ENCODE measurements at places on chromosomes 2 and 18. TPM values are rescaled to one million over a fixed set of nuclear protein-coding genes. Genes with fewer than 3 reads are reported as not detected.

The GPR55 gene
- total RNA-seq, result 0.38 TPM

The ALPI gene
- total RNA-seq, result not detected

The VWA3B gene
- total RNA-seq, result not detected

The EIF2B4 gene
- total RNA-seq, result 52.0 TPM

The CYBRD1 gene
- total RNA-seq, result 4.7 TPM

GRCh38 chr2:14219306-14219705 is 413.2 kb upstream of the LRATD1 start:
- no peak for DNase-seq

GRCh38 chr2:148110184-148110583 is 89.3 kb downstream of the MBD5 start:
- no peak for DNase-seq

DNA sequence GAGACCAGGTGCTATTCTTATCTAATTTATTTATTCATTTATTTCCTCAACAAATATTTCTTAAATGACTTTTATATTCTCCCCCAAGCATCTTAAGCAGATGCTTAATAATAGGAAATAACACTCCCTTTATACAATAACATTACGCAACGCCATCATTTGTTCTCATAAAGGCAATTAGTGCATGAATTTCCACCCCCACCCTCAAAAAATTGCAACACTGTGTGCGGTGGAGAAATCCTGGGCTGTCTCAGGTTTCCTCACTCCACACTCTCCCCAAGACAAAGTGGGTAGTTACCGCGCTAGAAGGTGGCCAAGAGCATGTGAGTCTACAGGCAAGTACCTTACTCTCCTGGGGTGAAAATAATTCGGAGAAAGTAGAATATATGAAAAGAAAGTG is 37.0 kb upstream of the CTDP1 start:
- DNase-seq, result no peak

DNA sequence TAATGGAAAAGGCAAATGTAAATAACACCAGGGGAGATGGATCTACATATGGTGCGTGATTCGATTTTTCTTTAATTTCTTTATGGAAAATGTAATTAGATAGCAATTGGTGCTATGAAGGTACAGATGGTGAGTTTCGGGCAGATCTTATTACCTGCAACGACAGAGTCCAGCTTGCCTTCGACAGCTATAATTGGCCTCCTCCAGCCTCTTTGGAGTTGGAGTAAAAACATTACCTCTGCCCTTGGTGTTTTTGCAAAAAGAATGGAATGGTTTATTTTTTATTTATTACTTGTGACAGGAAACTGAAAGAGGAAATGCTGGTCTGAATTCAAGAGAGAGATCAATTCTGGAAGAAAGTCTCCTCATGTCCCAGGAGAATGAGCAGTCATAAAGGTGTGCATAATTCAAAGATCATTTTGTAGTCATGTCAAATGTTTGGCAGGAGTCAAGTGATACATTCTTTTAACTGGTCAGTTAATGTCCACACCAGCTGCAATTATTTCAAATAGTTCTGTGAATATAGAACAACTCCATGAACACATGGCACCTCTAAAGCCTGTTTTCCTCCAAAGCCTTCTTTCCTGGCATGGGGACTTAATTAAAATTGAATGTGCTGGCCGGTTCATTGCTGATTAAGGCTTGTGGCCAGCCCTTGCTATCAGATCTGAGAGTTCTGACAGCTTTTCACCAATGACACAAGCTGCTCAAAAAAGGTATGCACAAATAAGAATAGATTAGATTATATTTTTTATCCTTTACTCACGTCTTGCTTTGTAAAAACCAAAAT is 46.9 kb upstream of the KCNH7 start:
- no peak for DNase-seq

DNA sequence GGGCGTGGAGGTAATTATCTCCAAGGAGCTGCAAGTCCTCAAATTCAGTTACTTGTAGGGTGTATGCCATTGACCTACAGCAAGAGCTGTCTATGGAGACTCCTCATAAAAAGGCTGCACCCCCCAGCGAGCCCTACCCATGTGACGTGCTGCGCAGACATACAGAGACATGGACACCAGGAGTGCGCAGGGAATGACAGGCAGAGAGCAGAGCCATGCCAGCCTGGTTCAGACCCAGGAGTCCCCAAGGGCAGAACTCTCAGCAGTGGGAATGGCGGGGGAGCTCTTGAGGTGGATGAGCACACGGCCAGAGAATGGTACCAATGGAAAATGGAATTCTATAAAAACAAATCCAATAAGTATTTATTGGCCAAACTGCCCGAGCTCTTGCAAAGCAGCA is 310.1 kb downstream of the MYCN start:
- DNase-seq, result no peak

DNA sequence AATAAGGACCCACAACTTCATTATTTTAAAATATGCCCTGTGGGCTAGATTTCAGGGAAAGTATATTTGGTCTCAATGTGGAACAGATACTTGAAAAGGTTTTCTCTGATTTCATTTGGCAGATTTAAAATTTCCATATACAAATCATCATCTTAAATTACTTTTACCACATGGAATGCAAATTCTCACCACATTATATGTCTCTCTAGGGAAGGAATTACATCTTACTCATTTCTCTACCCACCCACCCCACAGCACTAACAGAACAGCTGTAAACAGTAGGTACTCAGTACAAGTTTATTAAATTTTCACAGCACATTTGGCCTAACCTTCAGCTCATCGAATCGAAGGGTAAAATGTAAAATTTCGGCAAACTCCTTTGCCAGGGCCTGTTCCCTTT is 104.0 kb downstream of the CYRIA start:
- DNase-seq, result no peak

- no peak for DNase-seq
These were observed 31.0 kb upstream of the GREB1 start for GRCh38 chr2:11502740-11503292.

GRCh38 chr2:69456950-69457445 is 19.8 kb upstream of the NFU1 start:
- no peak for DNase-seq

DNA sequence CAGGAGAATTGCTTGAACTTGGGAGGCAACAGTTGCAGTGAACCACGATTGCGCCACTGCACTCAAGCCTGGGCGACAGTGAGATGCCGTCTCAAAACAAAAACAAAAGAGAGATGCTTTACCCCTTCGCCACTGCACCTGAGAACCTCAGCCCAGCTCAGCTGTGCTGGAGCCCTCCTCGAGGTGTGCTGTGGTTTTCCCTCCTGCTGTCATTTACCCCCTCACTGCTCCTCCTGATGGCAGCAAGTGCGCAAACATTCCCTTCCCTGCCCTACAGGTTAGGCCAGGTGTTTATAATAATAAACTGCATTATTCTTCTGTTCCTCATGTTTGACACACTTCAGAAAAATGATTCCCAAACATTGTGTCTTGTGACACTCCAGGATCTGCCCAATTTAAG is 8.4 kb downstream of the FBXO36 start:
- no peak for DNase-seq

- DNase-seq, result no peak
These were observed 43.4 kb upstream of the MTCL1 start for GRCh38 chr18:8661754-8662559.

- DNase-seq, result no peak
These were observed 53.7 kb downstream of the EMX1 start for GRCh38 chr2:72971036-72971435.

- no peak for DNase-seq
These were observed 22.6 kb upstream of the CHN1 start for GRCh38 chr2:175027755-175028154.

DNA sequence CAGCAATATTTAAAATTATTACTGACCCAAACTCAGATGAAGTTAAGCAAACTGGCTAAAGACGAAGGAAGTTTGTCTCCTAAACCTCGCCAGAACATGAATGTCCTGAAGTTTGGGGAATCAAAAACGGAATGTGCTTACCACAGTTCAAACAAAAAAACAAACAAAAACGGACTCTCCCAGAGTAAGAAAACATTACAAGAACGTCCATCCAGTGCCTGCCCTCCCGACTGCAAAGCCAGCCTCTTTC is 1.1 kb downstream of the KANSL1L start:
- no peak for DNase-seq

- DNase-seq, result no peak
These were observed 130.2 kb upstream of the NXPH2 start for GRCh38 chr2:138910427-138910826.

DNA sequence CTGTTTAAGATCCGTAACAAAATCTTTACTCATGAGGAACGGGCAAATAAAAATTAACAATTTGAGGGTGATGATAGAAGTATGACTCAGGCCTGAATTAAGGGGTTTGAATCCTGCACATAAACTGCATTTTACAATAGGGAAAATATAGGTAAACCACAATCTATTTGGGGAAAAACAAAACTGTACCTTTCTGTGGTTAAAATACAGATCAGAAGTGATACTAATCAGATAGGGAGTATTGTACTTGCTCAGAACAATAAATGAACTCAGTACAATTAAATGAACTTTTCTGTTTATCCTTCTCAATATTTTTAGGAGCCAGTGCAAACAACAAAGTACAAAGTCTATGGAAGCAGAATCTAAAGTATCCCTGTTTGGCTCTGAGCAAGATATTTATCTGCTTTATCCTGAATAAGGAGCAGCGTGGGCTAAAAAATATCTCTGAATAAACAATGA is 287.3 kb downstream of the ZNF385B start:
- no peak for DNase-seq

- DNase-seq, result no peak
These were observed 69.5 kb upstream of the SPTBN1 start for GRCh38 chr2:54386585-54386984.

GRCh38 chr2:223894009-223894408 is 51.1 kb downstream of the WDFY1 start:
- no peak for DNase-seq

GRCh38 chr18:44537526-44537925 is 143.2 kb upstream of the SETBP1 start:
- DNase-seq, result no peak

DNA sequence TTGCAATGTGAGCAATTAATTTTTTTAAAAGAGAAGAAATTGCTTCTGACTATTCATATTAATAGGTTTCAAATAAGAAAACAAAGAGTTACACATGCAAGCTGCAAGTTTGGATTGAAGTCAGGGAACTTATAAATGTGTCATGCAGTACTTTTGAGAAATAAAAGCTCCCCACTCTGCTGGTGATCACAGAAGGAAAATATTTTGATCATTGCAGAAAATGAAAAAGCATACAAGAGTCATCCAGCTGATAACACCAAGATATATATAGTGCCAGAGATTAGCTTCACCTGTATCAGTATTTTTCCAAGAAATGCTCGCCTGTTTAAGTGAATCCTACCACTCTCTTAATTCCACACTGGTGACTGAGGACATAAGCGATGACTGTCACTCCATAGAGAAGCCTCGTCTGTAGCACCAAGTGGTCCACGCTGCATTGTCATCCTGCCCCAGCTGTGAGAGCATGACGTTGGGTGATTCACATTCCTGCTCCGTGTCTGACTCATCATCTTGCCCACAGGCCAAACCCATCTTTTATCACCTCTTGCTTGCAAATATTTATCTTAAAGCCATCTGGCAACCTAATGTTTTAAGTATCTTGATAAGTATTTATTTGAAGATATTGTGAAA is 178.0 kb downstream of the ASXL3 start:
- DNase-seq, result no peak

- no peak for DNase-seq
These were observed 127.2 kb downstream of the LRRTM4 start for GRCh38 chr2:77395011-77395410.

- DNase-seq, result no peak
These were observed 6.8 kb upstream of the SLC1A4 start for GRCh38 chr2:64982311-64982857.

- DNase-seq, result peak; percentile 47
These were observed 144.7 kb upstream of the NFATC1 start for GRCh38 chr18:79251021-79251420.

Data from activated CD4-positive, alpha-beta T cell treated with anti-CD3 and anti-CD28 coated beads, Interleukin-2, amount 10 ng/mL, durations not matched to agents 24 days and 14 days (primary cell).